M059J (cell line): ENCODE measurements at places on chromosomes 4 and X.

DNA sequence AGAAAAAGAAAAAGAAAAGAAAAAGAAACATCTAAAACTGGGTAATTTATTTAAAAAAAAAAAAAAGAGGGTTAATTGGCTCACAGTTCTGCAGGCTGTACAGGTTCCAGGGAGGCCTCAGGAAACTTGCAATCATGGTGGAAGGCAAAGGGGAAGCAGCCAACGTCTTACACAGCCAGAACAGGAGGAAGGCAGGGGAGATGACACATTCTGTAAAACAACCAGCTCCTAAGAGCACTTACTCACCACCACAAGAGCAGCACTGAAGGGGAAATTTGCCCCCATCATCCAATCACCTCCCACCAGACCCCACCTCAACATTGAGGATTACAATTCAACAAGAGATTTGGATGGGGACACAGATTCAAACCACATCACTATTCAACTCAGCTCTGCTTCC is 36.8 kb upstream of the TMEM184C start:
- peak; percentile 44 for DNase-seq

GRCh38 chr4:73947239-73947985 is 34.4 kb downstream of the PF4 start:
- DNase-seq, result no peak

DNA sequence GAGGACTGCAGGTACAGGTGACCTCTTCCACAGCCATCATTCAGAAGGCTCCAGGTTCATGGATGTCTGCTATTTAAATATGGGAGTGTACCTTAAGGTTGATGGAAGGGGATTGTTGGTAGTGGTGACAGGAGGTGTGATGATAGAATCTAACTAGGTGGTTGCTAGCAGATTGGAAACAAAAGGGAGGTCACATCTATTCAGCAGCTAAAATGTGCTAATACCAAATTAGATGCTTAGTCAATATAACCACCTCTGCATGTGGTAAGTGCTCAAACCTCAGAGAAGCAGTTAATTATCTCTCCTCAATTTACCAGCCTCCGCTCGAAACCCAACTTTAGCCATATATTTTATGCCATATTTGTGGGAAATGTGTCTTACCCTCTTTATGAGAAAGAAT is 98.7 kb upstream of the CCSER1 start:
- DNase-seq, result no peak

DNA sequence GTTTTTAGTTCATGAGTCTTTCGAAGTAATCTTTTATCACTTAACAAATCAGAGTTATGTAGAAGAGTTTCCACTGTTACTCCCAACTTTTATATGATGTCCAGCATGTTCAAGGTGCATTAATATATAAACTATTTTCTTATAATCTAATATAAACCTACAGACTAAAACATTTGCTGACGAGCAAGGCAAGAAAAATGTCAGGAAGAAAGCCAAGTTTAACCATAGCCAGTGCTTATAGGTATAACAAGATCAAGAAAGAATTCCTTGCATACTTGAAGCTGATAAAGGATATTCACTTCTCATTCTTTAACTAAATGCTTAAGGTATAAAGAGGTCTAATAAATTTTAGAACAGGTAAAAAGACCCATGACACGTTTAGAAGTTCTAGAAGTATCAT is 167.7 kb downstream of the NPNT start:
- DNase-seq, result peak; percentile 25

- DNase-seq, result peak; percentile 51
These were observed 143.5 kb upstream of the LNX1 start for GRCh38 chr4:53734584-53735353.

- DNase-seq, result no peak
These were observed 622.7 kb downstream of the PCDH18 start for GRCh38 chr4:136909626-136910025.

GRCh38 chr4:24753519-24753918 is 41.9 kb upstream of the SOD3 start:
- peak; percentile 96 for DNase-seq

- DNase-seq, result peak; percentile 73
These were observed 15.4 kb downstream of the AMTN start for GRCh38 chr4:70533791-70534190.

GRCh38 chr4:26916195-26916594 is 55.6 kb downstream of the STIM2 start:
- peak; percentile 36 for DNase-seq

- DNase-seq, result no peak
These were observed 115.1 kb downstream of the CRLF2 start for GRCh38 chrX:1097328-1097727.

- no peak for DNase-seq
These were observed 726.9 kb downstream of the PDHA2 start for GRCh38 chr4:96566755-96567154.

DNA sequence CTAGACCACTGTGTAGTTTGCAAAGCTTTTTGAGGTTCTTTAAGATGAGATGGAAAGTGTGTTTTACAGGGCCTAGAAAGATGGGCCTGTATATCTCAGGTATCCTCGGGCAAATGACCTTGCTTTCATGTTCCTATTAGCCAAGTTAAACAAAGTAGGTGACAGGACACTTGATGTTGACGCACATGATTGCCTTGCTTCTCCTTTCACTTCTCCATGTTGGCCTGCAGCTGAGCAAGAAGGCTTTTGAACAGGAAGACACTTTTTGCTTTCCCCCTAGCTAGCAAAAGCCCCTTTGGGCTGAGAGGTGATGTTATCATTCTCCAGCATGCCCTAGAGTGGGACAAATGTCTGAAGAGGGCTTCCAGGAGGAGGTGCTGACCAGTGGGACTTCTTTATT is 202.1 kb downstream of the GPC3 start:
- no peak for DNase-seq

GRCh38 chr4:145041378-145041777 is 56.6 kb downstream of the ANAPC10 start:
- DNase-seq, result no peak

DNA sequence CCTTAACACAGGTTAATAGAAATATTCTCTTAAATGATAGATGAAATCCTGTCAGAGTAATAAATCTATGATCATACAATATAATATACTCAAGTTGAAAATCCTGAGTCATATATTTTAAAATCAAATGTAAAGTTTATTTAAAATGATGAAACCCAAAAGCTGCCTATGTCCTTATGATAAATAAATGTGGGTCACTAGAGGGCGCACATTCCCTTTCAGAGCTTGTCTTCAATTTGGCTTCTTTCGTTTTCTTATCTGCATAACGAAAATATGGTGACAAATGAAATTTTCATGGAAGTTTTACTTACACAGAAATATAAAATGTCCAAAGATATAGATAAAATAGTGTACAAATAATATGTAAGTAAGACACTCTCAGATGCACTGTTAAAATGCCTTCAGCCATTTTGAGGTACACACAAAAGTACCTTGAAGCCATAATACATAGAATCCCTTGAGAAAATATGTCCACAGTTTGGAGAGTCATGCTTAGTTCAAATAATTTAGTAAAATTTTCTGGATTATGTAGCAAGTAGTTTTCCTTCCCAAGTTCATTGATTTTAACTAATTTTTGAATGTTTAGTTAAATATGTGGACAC is 680.4 kb downstream of the DMD start:
- DNase-seq, result peak; percentile 12

DNA sequence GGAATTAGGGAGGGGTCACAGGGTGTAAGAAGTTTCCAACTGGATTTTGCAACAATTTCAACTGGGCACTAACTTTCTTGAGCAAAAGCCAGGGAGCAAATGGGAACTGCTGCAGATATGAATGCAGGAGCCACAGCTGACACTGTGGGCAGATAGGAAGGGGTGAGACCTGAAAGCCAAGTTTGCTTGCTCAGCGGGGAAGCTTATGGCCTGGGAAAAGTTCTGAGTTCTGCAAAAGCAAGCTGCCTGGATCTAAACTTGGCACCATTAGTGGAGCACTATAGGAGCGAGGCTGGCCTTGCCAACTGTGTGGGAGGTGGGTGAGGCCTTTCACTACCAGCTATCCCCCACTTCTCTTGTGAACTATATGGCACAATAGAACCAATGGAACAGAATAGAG is 11.1 kb downstream of the CYSLTR1 start:
- DNase-seq, result no peak

- DNase-seq, result no peak
These were observed 36.6 kb upstream of the WDR1 start for GRCh38 chr4:10153161-10153560.

DNA sequence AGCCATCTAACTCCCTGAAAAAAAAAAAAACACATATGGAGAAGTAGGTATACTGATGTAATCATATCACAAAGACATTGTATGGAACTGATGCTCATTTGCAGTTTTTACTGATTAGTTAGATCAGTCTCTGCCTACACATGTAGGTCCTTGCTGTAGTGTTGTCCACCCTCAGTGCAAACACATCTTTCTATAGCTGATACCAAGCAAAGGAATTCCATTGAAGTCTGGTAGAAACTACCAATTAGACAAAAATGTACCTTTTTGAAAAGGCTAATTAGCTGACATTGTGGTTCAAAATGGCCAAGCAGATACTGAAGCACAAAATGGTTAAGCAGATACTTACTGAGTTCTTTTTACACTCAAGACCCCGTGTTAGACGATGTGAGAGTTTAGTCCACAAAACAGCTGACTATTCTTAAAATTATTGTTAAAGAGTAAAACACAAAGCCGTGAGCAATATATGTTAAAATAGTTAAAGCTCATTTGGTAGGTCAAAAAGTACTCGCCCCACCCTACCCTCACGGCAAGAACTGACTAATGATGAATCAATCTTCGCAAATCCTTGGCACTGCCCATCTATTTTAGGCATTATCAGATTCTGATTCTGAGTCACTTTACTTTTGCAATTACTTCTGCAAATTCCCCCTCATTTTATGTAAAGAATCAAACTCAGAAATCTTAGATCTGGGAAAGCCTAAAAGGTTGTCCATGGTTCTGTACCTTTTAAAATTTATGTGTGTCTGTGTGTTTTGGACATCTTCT is 40.4 kb downstream of the COL4A6 start:
- DNase-seq, result peak; percentile 59

- DNase-seq, result peak; percentile 22
These were observed 108.4 kb downstream of the ANTXR2 start for GRCh38 chr4:79964400-79965211.

DNA sequence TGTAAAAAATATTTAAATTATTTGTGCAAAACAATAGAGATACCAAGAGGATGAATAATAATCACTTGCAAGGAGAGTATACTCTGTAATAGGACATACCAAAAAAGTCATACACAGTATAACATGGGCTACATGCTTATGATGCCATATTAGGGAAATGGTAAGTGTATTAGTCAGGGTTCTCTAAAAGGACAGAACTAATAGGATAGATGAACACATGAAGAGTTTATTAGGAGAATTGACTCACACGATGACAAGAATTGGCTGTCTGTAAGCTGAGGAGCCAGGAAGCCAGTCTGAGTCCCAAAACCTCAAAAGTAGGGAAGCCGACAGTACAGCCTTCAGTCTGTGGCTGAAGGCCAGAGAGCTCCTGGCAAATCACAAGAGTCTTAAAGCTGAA is 151.2 kb downstream of the DTHD1 start:
- DNase-seq, result no peak

GRCh38 chr4:151226004-151226932 is 50.7 kb upstream of the PRSS48 start:
- peak; percentile 80 for DNase-seq

- peak; percentile 6 for DNase-seq
These were observed 9.0 kb upstream of the PAGE5 start for GRCh38 chrX:55210931-55211677.

GRCh38 chr4:178881937-178882336 is 1439.7 kb upstream of the AGA start:
- DNase-seq, result no peak

DNA sequence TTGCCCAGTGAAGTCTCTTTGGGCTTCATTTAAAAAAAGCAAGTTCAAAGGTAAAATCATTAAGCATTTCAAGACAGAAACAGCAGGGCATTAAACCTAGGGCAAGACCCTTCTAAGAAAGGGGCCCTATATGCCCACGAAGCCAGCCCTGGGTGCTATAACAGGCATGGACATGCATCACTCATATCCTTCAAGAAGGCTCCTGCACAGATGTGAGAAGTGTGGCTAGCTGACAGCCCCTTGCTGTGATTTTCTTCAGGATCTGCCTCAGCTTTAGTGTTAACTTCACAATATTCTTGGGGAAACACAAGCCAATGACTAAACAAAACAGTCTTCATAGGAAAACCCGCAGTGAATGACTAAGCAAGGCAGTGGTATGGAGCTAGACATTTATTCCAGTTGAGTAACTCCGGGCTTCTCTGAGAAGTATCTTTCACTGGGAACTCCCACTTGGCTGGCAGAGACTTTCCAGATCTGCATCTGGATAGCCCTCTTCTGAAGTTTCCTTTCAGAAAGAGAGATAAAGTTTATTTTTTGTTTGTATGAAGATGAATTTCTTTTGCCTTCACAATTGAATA is 11.9 kb upstream of the MAOA start:
- DNase-seq, result peak; percentile 87

DNA sequence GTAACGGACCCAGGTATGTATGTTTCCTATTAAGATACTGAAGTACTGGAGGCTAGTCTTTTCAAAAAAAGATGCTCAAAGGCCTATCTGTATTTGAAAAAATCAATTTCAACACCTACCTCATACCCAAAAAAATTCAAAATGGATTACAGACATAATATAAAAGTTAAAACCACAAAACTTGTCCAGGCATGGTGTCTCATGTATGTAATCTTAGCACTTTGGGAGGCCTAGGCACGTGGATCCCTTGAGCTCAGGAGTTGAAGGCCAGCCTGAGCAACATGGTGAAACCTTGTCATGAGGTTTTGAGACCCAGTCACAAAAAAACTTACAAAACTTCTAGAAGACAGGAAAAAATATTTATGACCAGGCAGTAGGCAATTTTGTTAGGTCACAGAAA is 16.7 kb downstream of the RBMX start:
- no peak for DNase-seq

DNA sequence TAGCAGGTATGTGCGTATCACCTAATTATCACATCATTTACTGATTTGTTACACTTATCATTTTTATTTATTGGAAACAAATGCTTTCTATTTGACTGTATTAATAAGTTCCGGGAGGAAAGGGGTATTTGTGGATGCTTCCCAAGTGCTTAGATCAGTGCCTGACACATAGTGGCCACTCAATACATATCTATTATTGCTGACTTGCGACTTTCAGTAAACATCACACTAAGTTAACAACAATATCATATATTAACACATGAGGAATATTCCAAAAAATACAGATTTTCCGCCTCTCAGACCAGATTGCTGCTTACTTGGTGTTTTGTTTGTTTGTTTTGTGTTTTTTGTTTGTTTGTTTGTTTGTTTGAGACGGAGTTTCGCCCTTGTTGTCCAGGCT is 52.6 kb upstream of the ZFP42 start:
- no peak for DNase-seq

DNA sequence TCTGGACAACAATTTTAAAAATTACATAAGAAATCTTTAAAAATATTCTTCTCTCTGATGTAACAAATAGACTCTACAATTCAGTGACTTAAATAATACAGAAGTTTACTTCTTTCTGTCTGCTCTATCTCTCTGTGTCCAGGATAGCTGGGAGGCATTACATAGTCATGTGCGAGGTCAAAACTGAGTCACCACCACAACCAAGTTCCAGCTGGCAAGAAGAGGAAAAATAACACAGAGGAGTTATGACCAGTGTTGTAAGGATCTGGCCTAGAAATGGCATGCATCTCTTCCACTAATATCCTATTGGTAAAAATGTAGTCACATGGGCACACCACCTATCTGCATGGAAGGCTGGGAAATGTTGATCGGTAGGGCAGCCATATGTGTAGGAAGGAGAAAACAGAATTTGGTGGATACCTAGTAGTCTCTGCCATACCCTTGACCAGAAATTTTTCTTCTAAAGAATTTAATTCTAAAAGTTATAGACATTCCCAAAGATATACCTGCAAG is 39.4 kb upstream of the WDFY3 start:
- peak; percentile 90 for DNase-seq
